Fibroblast of lung (primary cell): ENCODE measurements at places on chromosomes 5 and 9. TPM values are rescaled to one million over a fixed set of nuclear protein-coding genes. Genes with fewer than 3 reads are reported as not detected.

Gene DMRTA1
- total RNA-seq, result 0.26 and 0.83 TPM in 2 replicates

GRCh38 chr9:69397384-69398214, 72.6 kb downstream of the ENTREP1 start:
- DNase-seq, result no peak

DNA sequence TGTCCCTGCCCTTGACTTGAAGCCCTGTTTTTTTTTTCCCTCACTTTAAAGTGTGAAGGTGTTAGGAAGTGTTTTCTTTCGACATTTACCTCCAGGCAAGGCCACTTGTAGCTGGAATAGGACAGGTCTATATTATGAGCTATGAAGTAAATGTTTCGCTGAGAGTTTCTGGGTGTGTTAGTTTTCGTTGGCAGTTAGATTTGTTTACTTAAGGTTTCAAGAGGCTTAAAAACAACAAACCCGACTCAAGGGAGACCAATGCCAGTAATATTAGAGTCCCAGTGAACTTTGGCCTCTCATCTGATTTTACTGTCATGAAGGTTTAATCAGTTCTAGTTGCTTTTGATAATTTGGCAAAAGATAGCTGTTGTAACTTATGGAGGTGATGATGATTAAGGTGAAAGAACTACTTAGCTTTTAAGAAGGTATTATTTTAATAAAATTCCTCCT, 25.2 kb downstream of the OCLN start:
- DNase-seq, result peak; percentile 59

DNA sequence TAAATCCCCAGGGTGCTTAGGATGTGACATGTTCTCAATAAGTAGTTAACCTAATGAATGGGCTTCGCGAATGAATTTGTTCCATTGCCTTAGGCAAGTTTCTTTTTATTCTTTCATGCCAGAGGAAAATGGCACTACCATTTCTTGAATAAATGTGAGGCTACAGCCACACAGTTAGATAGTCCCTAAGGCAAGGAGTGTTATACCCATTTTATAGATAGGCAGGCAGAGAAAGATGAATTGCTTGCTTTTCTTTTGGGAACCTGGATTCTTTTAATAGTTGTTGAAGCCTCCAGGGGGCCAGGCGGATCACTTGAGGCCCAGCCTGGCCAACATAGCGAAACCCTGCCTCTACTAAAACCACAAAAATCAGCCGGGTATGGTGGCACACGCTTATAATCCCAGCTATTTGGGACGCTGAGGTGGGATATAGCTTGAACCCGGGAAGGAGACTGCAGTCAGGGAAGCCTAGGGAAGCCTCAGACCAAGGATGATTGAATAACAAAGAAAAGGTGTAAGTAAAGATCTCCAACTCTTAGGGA, 943 bp downstream of the NOP16 start:
- DNase-seq, result no peak

DNA sequence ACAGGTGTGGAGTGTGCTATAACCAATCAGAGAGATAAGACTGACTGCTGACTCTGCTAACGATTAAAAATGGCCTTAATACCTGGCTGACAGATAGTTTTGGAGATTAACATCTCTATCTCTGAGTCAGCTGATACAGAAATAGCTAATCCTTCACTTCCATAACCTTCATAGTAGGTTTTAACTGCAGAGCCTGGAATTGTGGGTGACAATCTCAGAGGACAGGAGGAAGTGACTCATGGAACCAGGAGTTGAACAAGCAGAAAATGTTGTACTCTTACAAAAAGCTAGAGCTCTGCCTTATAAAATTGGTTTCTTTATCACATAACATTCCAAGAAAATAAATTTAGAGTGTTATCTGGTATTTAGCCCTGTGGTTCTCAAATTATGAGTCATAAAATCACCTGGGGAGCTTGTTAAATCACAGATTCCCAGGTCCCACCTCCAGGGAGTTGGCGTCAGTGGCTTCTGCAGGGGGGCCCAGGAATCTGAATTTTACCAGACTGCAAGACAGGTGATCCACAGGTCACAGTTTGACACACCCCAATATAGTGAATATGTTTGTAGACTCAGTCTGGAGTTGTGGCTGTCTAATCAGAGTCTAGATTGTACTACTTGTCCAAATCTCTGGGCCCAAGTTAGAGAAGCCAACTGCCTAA, 44.4 kb upstream of the AFAP1L1 start:
- no peak for DNase-seq

GRCh38 chr9:80485420-80486250, 913.9 kb downstream of the TLE4 start:
- DNase-seq, result no peak

Gene SPATA31A3
- not detected in 2 replicates for total RNA-seq

DNA sequence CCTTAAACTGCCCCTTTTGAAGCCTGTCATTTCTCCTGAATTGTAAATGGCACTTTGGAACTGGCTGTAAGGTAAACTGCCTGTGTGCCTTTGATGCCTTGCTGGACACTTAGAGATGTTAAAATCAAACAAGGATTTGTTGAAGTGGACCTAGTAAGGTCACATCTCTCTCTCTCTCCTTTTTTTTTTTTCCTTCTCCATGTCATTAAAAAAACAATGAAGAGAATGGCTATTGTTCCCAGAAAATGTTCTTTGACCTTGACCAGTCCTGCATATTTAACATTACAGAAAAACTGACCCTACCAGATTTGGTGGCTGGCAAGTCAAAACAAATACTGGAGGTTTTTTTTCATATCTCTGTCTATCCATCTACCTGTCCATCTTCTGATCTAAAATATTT, 2.9 kb upstream of the DAB2 start:
- no peak for DNase-seq
